Hepatic stellate cell (primary cell): ENCODE measurements at places on chromosomes 1 and 21.
A peak's percentile ranks its signal among the peaks of the same experiment; 100 is the strongest.

GRCh38 chr1:234531151-234531635 lies 52.2 kb upstream of the TARBP1 start:
- DNase-seq: peak; percentile 42

DNA sequence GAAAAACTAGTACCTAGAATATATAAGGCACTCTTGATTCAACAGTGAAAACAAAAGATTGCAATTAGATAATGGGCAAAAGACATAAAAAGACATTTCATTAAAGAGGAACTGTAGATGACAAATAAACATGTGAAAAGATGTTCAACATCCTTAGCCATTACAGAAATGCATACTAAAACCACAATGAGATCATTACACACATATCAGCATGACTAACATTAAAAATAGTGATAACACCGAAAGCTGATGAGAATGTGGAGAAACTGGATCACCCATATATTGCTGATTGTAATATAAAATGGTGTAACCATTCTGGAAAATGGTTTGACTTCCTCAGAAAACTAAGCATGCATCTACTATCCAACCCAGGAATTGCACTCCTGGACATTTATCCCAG lies 340.3 kb downstream of the SEC16B start:
- DNase-seq: no peak

- DNase-seq: no peak
Measured at GRCh38 chr1:12180903-12181302, 14.1 kb downstream of the TNFRSF1B start.

DNA sequence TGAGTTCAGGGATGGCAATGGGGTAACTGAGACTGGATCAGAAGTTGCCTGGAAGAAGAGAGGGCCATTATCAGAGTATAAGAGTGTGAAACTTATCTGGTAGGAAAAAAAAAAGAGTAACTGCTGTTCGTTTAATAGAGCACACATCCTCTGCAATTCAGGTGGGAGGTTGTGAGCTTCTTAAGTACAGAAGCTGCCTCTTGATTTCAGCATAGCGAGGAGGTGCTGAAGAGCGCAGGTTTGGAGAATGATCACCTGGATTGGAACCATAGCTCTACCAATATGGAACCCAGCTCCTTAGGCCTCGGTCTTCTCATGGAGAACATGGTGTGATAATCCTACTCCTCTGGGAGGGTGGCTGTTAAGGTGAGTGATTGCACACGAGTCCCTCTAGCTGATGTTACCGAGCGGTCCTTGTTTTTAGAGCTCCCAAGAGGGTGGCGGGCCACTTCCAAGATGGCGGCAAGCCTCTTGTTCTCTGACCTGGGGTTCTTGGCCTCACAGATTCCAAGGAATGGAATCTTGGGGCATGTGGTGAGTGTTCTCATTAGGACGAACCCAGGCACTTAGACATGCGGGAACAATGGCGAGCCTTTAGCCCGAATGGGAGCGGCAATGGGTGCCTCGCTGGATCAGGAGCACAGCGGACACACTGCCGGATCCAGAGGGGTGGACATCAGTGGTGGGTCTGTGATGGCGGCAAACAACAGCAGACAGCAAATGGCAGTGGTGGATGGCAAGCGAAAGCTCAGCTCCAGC lies 3.3 kb upstream of the MX1 start:
- no peak for DNase-seq

DNA sequence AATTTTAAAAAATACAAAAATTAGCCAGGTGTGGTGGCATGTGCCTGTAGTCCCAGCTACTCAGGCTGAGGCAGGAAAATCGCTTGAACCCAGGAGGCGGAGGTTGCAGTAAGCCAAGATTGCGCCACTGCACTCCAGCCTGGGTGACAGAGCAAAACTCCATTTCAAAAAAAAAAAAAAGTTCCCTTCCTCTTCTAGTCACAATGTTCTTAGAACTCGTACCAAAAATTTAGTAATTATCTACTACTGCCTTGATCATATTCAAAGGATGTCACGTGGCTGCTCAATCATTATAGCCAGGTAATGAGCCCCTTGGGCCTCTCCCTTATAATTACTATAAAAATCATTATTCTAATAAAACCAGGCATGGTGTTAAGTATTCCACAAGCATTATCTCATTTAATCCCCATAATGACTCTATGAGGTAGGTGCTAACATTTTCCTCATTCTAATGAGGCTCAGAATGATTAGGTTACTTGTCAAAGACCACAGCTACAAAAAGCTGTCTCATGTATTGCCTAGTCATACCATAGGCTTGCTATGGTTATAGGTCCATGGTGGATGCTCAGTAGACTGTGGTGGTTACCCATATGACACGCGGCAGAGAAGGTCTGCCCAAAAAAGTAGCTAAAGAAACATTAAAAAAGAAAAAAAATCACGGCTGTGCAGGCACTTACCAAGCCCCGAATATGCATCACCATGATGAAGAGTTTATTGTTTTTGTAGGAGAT lies 15.5 kb upstream of the PPP1R15B start:
- DNase-seq: no peak

DNA sequence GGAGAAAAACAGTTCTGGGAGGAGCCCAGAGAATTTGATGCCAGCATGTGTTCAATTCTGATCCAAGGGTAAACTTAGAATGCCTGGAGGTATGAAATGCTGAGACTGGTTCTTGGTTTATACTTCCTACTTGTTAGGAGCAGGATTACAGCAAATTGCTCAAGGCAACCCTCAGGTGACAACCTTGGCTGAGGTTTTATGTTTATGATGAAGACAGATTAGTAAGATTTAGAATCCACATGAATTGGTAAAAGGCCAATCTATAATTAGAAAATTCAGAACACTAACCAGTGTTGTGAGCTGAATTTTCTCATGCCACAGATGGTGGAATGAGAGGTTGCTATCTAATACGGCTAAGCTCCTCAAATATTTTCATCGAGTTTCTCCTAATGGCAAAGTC lies 235.3 kb upstream of the NRIP1 start:
- no peak for DNase-seq

DNA sequence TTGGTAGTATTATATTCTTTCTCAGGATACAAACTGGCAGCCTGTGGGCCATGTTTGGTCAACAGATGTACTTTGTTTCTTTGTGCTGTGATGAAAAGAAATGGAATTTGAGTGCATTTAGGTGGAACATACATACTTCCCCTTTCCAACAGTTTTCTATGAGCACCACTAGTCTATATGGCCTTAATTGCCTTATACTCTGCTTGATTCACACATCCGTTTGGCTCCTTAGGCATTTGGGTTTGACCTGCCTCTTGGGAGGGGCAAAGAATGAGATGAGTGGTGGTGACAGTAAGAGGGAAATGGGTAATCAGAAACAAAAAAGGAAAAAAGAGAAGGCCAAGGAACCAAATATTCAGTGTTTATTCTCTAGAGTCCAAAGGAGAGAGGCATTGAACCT lies 17.0 kb downstream of the CFAP126 start:
- DNase-seq: no peak

DNA sequence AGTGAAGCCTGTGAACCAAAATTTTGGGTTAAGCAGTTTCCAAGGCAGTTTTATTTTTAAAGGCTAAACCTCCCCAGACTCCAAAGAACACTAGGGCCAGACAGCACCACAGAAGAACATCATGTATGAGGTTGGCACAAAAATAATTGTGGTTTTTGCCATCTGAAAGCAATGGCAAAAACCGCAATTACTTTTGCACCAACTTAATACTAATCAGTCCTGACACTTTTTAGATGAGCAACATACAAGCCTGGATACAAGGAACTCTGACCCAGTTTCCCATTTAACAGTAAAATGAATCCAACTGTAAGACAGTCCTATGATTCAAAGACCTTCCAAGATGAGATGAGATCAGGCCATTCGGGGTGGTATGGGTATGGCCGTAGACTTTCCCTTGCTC lies 46.8 kb downstream of the CNIH3 start:
- DNase-seq: no peak

GRCh38 chr1:117590273-117590925 lies 15.4 kb upstream of the TENT5C start:
- DNase-seq: no peak

DNA sequence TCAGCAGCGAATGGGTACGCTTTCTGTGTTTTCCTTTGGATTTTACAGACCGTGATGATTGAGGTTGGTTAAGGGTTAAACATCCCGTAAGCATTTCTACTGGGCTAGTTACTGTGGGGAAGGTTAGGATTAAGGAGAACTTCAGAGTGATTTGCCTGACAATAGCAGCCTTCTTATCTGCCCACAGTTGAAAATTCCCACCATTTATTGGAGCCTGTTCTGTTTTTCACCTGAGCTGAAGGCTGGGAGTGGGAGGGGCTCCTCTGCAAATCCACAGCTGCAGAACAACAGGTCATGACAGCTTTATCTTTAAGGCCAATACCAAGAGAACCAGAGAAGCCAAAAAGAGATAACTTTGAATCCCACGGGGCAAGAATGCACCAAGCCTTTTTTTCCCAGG lies 168.6 kb downstream of the KAZN start:
- DNase-seq: no peak

DNA sequence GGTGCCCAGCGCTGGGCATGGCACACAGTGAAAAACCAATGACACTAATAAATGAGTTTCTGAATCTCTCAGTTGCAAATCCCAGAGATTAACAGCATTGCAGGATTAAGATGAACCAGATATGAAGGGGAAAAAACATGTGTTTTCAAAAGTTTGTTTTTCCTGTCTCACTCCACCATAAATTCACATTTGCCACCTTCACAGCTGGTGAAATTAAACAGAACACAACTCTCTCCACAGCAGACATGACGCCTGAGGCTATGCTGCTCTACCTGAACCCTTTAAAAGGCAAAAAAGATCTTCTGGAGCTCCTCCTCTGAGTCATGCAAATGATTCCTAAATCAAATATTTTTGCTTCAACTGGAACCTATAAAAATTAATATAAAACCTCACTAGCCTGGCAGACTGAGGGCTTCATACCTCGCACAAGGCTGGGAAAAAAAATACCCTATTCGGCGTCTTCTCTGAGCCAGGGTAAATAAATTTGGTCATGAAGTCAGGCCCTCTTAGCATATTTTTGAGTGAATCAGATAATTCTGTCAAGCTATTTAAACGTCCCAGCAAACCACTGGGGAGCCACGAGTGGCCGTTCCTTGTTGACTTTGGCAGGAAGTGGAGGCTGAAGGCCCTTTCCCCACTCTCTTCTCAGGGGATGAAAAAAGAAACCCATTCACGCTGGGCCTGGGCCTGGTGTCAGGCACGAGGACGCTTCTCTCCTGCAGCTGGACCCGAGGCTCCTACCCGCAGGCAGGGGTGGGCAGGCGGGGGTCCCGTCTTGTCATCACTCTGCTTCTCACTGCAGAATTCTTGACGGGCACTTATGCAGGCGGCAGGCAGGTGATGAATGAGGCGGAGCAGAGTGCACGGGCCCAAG lies 53.0 kb downstream of the DMRTB1 start:
- DNase-seq: peak; percentile 93

- no peak for DNase-seq
Measured at GRCh38 chr1:151504252-151504651, 6.9 kb upstream of the CGN start.

DNA sequence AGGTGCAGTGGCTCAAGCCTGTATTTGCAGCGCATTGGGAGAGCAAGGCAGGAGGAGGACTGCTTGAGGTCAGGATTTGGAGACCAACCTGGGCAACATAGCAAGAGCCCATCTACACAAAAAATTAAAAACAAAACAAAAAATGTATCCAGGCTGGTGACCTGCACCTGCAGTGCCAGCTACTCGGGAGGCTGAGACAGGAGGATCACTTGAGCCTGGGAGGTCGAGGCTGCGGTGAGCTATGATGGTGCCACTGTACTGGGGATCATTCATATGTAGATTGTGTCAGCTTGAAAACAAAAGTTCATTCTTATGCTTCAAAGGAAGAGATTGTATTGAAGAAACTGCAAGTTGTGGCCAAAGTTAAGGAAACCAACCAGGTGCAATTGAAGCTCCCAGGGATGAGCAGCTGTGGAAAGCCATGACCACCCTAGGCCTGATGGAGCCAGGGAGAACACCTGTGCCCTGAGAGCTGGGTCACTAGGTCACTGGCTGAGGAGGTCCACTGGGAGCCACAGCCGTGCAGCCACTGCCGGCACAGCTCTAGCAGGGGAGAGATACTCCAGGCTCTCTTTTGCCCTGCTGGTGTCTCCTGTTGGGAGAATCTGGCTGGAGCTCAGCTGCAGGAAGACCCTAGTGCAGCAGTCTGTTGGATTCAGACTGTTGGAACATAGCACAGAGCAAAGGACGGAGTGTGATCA lies 13.3 kb upstream of the BRWD1 start:
- DNase-seq: no peak

- no peak for DNase-seq
Measured at GRCh38 chr1:205916541-205916940, 26.7 kb downstream of the SLC26A9 start.

DNA sequence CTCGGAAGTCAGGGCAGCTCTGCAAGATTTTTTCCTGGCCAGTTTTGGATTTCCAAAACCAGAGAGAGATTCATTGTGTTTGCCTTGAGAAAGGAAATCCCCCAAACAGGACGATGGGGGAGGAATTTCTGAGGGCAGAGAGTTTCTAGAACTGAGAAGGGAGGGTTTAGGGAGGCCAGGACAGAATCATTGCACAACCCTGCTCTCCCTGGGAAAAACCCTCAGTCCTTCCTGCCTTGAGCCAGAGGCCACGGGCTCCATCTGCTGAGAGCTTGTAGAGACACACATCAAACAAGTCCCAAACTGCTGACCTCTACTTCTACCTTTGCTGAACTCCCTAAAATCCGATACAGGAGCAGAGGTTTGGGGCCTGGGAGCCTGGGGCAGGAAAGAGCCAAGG lies 99.7 kb downstream of the NMNAT2 start:
- peak; percentile 81 for DNase-seq

DNA sequence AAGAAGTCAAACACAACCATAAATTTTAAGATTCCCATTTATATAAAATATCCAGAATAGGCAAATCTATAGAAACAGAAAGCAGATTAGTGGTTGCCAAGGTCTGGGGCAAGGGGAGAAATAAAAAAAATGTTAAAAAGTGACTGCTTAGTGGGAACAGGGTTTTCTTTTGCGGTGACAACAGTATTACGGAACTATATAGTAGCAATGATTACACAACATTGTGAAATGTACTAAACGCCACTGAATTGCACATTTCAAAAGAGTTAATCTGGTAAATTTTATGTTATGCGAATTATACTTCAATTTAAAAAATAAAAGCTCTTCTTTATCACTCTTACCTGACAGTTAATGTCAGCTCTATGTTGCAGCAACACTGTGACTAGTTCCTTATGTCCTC lies 105.2 kb downstream of the ACBD6 start:
- no peak for DNase-seq

- no peak for DNase-seq
Measured at GRCh38 chr21:42892582-42892930, 553 bp upstream of the NDUFV3 start.
